ENCODE measurements at places on chromosomes 7 and 10.
A peak's percentile ranks its signal among the peaks of the same experiment; 100 is the strongest.

DNA sequence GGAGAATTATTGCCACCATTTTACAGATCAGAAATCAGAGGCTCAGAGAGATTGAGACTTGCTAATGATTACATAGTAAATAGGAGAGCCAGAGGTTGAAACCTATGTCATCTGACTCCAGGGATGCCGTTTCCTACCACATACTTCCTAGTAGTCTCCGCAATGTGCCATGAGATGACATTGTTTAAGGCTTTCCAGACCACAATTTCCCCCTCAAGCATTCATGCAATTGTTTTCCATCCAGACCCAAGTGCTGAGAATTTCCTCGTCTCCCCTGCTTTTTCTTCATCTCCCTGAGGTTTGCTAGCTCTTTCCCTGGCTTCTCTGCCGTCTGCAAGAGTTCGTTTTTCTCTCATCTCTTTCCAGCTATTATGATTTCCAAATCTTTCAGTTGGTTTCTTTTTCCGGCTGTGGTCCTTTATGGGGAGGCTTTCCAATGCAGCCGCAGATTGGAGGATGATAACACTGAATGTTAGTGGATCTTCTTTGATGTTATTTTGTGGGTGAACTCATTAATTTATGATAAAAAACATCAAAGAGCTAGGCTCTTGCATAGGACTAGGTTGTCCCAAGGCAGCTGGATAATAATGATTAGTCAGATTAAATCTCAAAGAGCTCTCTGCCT, 6.9 kb upstream of the GOLGA7B start:
- ATAC-seq: no peak

GRCh38 chr7:75835688-75836285, 22.2 kb upstream of the CCL24 start:
- peak; percentile 13 for ATAC-seq

DNA sequence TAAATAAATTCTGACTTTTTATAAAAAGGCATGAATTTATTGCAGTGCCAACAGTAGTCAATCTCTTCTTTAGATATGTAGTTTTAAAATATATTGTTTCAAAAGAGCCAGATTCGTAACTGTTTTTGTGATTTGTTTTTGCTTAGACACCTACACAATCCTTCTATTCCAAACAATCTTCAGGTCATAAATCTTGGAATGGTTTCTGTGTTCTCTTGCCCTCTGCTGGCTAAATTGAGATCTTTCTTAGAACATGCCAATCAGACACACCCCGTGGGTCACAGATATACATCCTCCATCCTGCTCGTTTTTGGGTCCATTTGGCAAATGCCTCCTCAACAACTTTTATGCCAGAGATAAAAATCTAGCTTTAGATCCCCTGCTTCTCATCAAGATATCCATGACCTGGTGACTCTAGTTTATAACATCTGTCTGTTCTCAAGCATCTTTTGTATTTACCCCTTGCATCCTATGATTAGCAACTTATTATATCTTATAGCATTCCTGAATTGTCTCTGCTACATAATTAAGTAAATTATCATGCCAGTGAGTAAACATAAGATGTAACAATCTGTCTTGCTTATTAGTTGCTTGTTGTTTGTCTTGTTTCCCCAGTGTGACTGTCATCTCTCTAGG, 35.3 kb upstream of the IFRD1 start:
- ATAC-seq: peak; percentile 53

DNA sequence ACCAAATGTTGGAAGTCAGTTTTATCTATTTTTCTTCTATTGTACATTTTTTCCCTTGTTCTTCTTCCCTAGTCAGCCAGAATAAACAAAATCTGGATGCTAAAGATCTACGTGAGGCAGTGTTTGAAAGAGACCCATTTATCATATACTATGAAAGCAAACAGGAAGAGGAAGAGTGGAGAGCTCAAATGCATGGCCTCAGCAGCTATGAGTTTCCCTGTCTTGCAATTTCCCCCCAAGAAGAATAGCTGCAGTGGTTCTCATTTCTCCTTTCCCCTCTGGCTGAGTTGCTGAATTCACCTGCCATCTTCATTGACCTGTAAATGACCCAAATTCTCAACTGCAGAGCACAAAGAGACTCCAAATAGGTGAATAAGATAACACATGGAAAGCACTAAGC, 347.1 kb upstream of the NRP1 start:
- ATAC-seq: no peak

DNA sequence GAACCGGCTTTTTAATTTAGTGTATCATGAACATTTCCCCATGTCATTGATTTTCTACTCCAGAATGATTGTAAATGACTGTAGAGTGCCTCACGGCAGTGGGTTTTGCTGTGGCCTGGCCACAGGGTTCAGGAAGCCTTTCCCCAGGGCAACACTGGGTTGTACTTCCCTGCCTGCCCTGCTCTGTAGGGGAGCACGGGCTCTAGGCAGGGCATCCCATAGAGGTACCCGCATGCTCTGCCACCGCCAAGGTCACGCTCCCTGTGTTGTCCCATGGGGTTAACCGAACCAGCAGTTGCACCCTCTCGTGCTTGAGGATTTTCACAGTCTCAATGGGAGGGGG, 63.8 kb downstream of the BPGM start:
- ATAC-seq: no peak

DNA sequence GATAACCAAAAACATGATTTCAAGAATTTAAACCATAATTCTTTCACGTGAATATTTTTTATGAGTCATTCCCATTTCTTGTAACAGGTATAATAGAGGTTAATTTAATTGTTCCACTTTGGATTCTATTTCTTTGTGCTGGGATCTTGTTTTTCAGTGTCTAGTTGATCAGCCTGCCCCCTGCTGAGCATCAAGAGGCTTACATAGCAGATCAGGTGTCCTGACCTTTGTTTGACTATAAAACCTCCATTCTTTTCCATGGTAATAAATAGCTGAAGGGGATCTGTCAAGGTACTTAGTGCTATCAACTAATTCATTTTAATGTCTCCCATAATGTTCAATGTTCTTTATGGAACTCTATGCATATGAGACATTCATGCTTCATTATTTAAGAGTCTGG, 4.9 kb downstream of the COL17A1 start:
- ATAC-seq: peak; percentile 25

- no peak for ATAC-seq
These were observed 30.2 kb upstream of the ZNF467 start for GRCh38 chr7:149803551-149804074.
